Osteoblast (primary cell): ENCODE measurements at places on chromosomes 5 and 9. TPM values are rescaled to one million over a fixed set of nuclear protein-coding genes. Genes with fewer than 3 reads are reported as not detected.

ANKRD31 gene
- 0.29 and 0.36 TPM in 2 replicates for total RNA-seq

NTNG2 gene
- total RNA-seq: 9.4 and 13.0 TPM in 2 replicates

MYO10 gene
- total RNA-seq: 40.9 and 43.6 TPM in 2 replicates

GLRA1 gene
- total RNA-seq: not detected in 2 replicates

EGFL7 gene
- 3.3 and 6.2 TPM in 2 replicates for total RNA-seq

GFI1B gene
- under 0.01 TPM in 1 of 2 replicates, not detected in the other for total RNA-seq

LCN9 gene
- not detected in 2 replicates for total RNA-seq

HACD4 gene
- total RNA-seq: 6.8 and 8.3 TPM in 2 replicates

GRCh38 chr9:131963072-131964030 is 116.3 kb downstream of the MED27 start:
- no peak for DNase-seq

GRCh38 chr5:317086-317811 is 4.3 kb upstream of the AHRR start:
- peak; percentile 99 for DNase-seq

DNA sequence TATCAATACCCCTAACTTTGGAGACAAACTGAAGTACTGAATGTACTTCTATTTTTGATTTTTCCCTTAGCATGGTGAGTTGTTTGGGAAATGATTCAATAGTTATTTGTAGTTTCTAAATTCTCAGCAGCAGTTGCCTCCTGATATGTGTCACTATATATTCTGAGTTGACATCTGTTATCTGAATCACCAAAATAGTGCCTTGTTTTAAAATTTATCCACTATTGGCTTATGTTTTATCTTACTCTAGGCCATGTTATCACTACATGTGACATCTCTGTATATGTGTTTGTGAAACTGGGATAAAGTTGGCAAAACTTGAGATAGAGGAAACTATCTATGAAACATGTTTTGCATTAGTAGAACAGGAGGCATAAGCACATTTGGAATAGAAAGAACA is 317.6 kb downstream of the TLE4 start:
- DNase-seq: no peak

DNA sequence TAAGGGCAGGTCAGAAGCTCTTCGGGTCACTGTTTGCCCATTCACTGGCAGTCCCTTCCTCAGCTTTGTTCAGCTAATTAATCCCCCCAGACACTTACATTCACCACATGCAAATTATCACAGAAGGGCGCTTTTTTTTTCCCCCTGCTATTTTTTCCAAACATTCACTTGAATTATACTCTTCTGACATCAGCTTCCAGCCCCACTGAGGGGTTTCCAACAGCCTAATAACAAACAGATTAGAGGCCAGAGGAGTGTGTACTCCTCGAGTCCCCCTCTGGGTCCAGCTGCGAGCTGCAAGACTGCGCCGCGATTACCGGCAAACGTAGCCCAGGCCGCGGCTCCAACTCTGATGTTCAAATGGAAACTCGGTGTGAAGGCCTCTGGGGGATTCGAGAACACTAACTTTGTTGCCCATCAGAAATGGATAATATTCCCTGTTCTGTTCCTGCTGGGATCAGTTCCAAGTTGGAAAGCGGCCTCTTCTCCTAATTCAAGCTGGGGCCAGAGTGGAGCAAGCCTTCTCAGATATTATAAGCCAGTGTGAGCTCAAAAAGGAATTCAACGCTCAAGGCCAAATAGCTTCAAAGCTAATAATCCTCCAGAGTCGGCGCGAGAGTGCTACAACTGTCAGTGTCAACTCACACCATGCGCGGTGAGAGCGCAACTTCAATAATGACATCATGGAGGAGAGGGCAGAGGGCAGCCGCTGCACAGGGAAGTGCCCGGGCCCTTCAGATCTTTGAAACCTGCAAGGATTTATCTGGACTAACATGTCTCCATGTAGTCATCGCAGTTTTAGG is 560.8 kb downstream of the BNC2 start:
- peak; percentile 58 for DNase-seq

DNA sequence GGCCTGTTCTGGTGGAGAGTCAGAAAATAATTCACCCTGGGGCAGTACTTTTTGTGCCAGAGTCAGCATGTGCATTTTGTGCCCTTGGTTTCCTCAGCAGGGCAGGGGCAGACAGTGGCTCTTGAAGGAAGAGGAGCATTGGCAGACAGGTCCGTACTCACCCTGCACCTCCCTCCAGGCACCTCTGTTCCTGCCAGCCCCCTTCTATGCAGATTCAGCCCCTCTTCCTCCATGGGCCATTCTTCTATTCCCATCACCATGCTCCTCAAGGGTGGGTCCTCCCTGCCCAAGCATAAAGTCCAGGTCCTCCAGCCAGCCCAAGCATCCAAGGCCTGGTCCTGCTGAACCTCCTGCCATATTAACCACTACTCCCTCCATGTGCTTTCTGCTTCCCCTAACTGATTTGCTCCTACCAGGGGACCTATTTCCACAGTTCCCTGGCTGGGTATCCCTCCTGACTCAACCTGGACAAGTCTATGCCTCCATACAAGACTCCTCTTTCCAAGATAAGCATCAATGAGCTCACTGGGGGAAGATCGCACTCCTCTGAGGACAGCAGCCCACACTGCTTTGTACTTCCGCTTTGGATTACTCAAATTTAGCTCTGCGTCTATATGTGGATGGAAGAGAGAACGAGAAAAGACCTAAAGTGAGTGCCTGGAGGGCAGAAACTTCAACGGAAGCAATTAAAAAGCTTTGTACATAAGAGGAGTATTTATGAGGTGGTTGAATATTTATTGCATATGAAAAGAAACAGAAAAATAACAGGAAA is 9.3 kb upstream of the ACSL6 start:
- DNase-seq: no peak

- no peak for DNase-seq
Measured at GRCh38 chr5:16721151-16722096, 104.6 kb upstream of the RETREG1 start.

DNA sequence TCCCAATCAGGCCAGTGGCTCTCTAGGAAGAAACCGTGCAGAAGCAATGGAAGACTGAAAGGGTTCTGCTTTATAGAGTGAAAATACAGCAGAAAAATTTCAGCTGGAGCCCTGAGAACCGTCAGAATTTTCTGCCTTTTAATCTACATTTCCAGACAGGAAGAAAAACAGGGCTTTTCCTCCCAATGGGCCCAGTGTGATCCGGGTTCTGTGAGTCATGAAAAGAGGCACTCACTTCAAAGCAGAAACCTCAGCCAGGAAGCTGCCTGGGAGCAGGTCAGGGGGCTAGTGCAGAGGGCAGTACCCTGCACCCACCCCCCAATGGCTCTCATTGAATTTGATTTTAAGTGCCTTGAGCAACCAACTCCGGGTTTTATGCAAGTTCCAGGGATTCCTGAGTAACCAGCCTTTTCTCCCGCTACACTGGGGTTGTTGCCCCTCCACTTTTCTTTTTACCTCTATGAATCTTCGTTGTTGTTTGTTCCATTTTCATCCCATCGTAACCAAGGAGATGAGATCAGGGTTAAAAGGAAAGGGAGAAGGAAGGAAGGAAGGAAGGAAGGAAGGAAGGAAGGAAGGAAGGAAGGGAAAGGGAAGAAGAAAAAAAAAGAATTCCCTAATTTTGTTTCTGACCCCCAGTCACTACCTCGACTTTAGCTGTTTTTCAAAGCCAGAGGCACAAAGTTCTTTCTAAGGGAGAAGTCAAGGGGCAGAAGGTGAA is 1.3 kb downstream of the BARHL1 start:
- DNase-seq: peak; percentile 81

DNA sequence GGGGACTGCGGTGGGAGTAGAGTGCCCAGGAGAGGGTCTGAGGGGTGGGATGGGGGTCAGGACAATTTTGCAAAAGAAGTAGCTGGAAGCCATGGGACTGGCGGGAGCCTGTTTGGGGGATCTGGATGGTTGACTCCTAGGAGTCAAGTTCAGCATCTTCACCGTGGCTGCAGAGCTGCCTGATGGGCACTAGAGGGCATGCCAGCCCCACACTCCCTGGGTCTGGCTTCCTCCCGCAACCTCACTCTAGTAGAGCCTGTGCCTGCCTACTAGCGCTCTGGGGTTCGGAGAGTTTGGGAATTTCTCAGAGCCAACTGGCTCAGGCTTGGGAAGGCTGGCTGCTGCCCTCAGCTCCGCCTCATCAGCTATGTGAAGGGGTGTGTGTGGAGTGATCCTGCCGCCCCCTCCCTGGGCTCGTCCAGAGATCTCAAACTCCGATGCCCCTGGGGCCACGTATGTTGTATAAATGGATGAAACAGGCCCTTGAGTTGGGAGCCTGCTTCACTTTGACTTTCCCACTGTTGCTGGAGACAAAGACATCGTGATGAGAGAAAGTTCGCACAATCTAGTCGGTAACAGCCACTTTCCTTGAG is 10.8 kb downstream of the TSPAN17 start:
- DNase-seq: peak; percentile 98

DNA sequence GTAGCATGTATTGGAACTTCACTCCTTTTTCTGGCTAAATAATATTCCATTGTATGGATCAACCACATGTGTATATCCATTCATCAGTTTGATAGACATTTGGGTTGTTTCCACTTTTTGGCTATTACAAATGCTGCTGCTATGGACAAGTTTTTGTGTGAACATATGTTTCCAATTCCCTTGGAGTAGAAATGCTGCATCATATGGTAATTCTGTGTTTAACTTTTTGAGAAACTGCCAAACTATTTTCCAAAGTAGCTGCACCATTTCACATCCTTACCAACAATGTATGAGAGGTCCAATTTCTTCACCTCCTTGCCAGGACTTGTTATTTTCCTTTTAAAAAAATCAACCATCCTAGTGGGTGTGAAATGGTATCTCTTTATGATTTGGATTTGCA is 8.4 kb downstream of the FRRS1L start:
- no peak for DNase-seq

- no peak for DNase-seq
Measured at GRCh38 chr5:31934156-31934555, 240.0 kb downstream of the GOLPH3 start.

GRCh38 chr5:107295914-107296313 is 374.8 kb downstream of the EFNA5 start:
- no peak for DNase-seq

DNA sequence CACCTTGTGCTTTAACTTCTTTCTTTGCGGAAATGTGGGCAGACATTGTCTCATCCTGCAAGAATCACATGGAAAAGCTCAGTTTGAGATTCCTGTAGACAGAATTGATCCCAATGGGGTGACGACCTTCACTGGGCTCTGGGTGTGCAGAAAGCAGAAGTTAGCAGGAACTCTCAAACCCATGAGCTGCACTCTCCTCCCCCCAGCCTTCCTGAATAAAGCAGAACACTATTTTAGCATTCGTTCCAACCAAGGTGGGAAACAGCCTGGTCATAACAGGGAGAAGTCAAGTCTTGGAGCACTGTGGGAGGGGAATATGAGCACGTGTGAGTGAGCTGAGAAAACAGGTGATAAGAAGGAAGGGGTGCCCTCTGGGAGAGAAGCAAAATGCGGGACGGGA is 87.4 kb upstream of the FER start:
- no peak for DNase-seq

GRCh38 chr5:144882739-144883283 is 712.1 kb downstream of the KCTD16 start:
- no peak for DNase-seq

- DNase-seq: no peak
Measured at GRCh38 chr5:13866792-13867191, 77.7 kb downstream of the DNAH5 start.

DNA sequence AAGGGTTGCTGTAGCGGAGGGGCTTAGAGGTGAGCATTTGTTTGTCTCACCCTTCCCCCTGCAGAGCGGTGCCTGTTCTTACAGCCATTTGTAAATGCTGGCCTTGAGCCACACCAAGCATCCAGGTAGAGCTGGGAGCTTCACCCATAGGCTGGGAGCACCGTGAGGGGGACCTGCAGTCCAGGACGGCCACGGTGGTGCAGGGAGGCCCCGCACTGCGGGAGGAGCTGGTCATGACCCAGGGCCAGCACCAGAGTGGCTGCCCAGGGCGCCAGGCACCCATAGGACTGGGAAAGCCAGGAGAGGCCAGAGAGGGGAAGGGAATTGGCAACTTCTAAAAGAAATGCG is 197.3 kb upstream of the ADAMTS16 start:
- DNase-seq: peak; percentile 47

DNA sequence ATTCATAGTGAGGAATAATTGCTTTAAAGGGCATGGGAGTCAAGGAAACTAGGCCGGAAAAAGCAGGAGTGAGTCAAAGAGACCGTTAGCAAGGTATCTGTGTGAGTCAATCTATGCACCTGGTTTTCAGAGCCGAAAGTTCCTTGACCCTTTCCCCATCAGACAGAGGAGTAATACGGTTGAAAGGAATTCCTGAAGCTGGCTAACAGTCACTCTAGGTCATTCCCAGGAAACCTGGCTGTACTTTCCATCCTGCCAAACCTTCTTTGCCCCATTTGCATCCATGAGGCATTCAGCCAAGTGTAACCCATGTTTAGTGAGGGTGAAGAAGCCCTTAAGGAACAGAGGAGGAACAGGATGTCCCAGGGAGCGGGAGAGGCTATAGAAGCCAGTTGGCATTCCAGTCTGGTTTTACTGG is 16.2 kb downstream of the RBM18 start:
- DNase-seq: no peak

GRCh38 chr5:146005723-146006122 is 69.3 kb downstream of the SH3RF2 start:
- DNase-seq: peak; percentile 58

DNA sequence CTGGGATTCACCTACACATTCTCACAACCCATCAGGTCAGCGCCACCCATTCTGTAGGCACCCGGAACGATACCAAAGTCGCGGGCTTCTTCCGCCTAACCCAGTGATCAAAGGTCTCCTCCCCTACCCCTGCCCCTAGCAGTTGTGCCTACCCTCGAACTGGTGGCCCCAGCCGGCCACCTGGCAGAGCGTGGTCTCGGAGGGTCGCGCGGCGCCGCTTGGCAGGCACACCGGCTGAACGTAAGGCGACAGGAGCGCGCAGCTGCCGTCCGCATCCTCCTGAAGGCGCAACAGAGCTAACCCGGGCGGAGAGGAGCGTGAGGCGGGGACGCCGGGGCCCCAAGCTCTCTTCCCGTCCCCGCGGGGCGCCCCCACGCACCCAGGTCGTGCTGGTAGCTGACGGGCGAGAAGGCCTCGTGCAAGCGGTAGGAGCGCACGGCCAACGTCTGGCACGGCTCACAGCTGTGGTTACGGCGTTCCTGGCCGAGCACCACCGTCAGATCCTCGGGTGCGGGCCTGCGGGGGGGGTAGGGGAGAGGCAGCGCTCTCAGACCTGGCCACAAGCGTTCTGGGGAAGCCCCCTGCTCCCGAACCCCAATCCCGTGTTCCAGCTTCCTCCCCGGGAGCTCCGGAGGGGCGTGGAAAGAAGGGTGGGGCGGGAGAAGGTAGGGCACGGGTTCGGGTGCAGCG is 2.8 kb upstream of the PFN3 start:
- DNase-seq: no peak

- DNase-seq: no peak
Measured at GRCh38 chr9:89794918-89795317, 190.1 kb downstream of the GADD45G start.
